MCF 10A (cell line): ENCODE measurements at places on chromosomes 13 and 19. TPM values are rescaled to one million over a fixed set of nuclear protein-coding genes. Genes with fewer than 3 reads are reported as not detected.

- DNase-seq: peak; percentile 61
Measured at GRCh38 chr13:27450921-27451471, 632 bp upstream of the MTIF3 start.

DNA sequence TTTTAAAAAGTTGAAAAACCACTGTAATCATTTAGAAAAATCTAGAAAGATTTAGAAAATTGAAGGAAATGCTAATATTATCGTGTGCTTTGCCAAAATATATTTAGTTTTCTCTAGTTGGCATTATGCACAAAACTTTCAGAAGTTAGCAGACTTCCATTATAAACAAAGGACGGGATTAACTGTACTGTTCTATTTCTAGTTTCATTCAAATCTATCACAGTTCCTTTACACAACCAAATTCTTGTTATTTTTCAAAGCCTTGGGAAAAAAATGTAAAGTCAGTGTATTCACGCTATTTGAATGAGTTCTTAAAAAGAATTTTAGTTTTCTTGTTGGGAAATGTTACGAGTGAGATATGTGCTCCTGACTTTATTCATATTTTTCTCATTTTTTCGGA lies 277.8 kb downstream of the LMO7 start:
- no peak for DNase-seq

The POGLUT2 gene
- total RNA-seq: 8.3 and 9.0 TPM in 2 replicates

The ARL11 gene
- not detected in 2 replicates for total RNA-seq
